ENCODE measurements at places on chromosomes 1 and 21.

DNA sequence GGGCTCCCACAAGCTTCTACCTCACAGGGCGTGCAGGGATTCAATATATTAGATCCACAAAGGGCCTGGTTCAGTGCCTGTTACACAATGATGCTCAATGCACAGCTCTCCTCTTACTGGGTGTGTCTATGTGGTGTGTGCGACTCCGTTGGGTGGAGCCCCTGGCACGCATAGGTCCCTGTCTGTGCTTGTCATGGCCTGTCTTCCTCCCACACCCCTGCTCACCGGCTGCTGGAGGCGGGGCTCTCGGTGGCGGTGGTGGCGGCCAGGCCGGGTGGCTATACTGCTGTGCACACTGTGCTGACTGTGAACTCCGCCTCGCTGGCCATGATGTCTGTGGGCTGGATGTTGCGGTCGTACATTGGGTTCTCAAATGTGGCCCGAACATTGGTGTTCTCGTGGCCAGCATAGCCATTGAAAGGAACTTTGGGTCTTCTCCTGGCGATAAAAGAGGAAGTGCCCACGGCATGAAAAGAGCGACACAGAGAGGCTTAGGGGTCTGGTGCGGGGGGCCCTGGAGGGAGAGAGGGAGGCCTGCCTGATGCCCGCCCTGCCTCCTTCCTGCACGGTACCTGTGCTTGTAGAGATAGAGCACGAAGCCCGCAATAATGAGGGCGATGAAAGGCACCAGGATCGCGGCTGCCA, 46.9 kb downstream of the ZSCAN20 start:
- no peak for DNase-seq

GRCh38 chr21:15015622-15016471, 49.0 kb downstream of the NRIP1 start:
- DNase-seq = peak; percentile 95

GRCh38 chr1:62746086-62746808, 37.7 kb upstream of the ATG4C start:
- peak; percentile 64 for DNase-seq

DNA sequence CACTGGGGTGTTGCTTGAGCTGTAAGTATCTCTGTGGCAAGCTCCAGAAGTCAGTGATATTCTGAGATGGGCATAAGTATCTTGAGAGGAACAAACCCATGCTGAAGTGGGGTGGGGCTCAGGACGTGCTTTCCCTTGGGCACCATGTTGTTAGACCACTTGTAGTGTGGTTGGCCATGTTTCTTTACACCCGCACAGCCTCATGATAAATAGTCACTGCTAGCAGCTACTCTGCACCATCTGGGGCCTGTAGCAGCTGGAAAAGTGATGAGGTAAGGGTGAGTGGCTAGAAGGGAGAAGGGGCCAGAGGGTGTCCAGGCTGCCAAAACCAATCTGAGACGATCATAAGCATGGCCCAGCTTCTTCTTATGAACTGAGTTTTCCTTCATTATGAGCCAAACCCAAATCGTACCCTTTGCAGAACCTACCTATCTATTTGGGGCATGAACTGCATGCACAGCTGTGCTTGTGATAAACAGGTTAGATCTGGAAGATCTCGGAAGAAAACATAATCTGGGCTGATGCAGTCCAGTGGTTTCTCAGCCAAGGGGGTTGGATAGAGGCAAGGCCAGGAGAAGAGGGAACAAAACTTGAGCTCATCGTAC, 91.9 kb upstream of the IRF2BP2 start:
- DNase-seq = no peak

DNA sequence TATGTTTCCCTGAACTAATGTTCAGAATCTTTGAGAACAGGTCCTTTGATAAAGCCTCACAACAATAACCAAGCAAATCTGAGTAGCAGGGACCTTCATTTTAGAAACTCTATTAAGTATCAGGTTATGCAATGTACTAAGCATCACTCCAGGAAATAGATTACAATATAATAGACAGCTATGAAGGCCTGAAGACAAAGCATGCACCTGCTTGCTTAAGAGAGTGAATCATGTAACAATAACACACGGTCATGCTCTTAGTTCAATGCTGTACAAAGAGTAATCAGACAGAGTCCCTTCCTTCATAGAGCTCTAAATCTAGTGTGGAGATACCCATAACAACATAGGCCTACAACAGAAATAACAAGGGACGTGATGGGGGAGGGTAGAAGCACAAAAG, 8.1 kb upstream of the CMPK1 start:
- no peak for DNase-seq

GRCh38 chr21:17576080-17576835, 36.4 kb downstream of the BTG3 start:
- no peak for DNase-seq

- no peak for DNase-seq
These were observed 15.2 kb downstream of the LY9 start for GRCh38 chr1:160811147-160811546.

GRCh38 chr1:88141499-88142074, 542.5 kb upstream of the PKN2 start:
- DNase-seq = no peak

GRCh38 chr1:16300436-16300835, 51.8 kb downstream of the FBXO42 start:
- no peak for DNase-seq

- peak; percentile 96 for DNase-seq
These were observed 77.0 kb upstream of the C1orf105 start for GRCh38 chr1:172343240-172344160.

DNA sequence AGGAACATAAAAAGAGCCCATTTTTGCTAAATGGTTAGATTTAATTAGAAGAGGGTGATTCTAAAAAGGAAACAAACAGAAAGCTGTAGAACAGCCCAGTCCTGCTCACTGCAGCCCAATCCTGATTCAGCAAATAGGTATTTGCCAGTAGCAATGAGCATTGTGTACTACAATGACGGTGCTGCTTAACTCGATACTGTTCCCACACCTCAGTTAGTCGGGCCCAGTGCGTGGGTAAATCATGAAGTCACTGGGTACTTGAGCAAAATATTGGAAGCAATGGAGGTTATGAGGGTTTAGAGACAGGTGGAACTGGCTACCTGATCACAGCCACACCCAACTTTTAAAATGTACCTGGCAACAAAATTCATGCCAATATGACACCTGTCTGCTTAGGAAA, 101.5 kb upstream of the ADGRL2 start:
- peak; percentile 61 for DNase-seq

DNA sequence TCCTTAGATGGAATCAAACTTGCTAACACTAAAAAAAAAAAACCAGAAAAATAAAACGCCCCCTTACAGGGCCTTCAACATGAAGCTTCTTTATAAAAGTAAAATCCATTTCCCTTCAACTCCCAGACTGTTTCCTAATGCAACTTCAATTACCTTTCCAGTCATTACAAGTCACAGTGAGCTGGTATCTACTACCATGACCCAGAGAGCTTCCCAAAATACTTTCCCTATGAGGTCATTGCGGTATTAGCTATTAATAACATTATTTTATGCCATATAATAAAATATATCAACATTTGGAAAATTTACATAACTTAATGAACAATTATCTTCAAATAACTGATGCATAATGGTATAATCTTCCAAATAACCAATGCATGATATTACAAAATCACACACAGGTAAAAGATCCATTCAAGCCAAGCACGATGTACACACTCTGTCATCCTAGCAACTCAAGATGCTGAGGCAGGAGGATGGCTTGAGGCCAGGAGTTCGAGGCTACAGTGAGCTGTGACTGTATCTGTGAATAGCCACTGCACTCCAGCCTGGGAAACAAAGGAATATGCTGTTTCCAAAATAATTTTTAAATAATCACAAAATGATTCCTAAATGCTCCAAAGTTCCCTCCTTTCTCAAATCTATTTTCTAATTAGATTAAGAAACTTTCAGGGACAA, 24.1 kb downstream of the EIF4G3 start:
- DNase-seq = peak; percentile 42

- DNase-seq = peak; percentile 88
These were observed 41.4 kb downstream of the RNF115 start for GRCh38 chr1:145782272-145783099.

DNA sequence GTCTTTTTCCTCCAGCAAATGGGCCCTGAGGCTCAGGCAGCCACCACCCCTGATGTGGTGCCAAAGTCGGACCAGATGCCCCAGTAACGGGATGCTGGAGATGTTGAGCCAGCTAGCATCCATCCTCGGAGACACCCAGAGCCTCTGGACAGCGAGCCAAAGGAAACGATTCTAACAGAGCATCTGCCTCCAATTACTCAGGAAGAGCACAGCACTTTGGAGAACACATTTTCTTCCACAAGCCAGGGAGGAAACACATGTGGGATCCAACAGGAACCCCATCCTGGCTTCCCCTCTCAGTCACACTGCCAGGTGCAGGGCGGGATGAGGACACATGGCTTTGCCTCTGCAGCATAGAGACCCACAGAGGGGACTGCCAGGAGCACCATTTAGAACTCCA, 44.9 kb downstream of the C1orf198 start:
- DNase-seq = peak; percentile 36

DNA sequence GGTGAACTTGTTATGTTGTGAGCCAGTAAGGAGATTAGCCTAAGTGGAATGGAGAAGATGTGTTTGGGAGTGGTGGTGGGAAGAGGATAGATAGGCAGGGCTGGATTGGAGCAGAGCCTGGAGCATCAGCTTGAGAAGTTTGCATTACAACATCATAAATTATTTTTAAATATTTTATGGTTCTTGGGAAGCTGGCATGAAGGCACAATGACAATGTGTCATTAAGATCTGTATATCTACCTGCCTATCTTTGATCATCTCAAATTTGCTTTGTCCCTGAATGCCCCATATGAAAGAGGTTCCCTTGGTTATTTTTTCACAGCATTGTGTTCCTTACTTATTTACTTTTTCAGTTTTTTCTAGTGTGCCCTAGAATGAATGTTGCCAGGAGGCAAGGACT, 32.3 kb downstream of the HRNR start:
- DNase-seq = no peak
